ENCODE measurements at places on chromosomes 16 and 17.

GRCh38 chr17:44842748-44843147 is 4.9 kb upstream of the HIGD1B start:
- no peak for DNase-seq

DNA sequence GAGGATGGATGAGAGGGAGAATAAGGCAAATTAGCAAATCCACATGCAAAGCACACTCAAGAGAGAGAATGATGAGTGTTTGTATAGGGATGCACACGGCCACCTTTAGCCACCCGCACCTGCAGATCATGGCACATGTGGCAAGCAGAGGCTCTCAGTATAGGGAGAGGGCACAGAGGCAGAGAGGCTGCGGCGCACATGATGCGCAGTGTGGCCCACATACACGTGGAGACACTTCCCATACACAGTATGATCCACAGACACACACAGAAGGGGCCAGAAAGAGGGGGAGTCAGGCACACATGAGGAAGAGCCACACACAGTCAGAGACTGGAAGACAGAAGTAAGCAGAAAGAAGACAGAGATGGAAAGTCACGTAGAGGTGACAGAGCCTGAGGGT is 6.5 kb upstream of the CHD3 start:
- no peak for DNase-seq

GRCh38 chr16:85601272-85601639 is 11.9 kb upstream of the GSE1 start:
- no peak for DNase-seq

- no peak for DNase-seq
Observed at GRCh38 chr16:26129997-26130396, 438.2 kb downstream of the HS3ST4 start.

- DNase-seq = no peak
Observed at GRCh38 chr17:65593855-65594845, 32.7 kb upstream of the AXIN2 start.
